HTR-8/SVneo (cell line): ENCODE measurements at places on chromosomes 2 and 18.
A peak's percentile ranks its signal among the peaks of the same experiment; 100 is the strongest.

DNA sequence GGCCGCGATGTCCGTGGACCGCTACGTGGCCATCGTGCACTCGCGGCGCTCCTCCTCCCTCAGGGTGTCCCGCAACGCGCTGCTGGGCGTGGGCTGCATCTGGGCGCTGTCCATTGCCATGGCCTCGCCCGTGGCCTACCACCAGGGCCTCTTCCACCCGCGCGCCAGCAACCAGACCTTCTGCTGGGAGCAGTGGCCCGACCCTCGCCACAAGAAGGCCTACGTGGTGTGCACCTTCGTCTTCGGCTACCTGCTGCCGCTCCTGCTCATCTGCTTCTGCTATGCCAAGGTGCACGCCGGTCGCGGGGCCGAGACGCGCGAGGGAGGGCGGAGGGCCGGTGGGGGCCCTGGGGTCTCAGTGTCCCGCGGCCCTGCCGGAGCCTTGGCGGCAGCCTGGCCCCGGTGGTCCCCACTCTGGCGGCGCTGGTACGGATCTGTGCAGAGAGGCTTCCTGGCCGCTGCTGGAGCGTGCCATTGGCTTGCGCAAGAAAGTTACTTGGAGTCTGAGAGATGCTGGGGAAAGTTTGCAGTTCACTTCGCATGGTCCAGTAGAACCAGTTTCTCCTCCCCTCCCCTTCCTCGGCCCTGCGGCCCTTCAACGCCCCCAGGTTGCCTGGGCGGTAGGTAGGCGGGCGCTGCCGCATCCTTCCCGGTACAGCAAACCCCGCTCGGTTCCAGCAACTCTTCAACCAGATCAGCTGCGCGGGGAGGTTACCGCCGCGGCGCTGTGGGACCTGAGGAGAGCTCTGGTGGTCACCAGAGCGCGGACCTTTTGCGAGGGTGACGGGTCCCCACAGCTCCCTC lies 1.5 kb downstream of the GALR1 start:
- DNase-seq: no peak

DNA sequence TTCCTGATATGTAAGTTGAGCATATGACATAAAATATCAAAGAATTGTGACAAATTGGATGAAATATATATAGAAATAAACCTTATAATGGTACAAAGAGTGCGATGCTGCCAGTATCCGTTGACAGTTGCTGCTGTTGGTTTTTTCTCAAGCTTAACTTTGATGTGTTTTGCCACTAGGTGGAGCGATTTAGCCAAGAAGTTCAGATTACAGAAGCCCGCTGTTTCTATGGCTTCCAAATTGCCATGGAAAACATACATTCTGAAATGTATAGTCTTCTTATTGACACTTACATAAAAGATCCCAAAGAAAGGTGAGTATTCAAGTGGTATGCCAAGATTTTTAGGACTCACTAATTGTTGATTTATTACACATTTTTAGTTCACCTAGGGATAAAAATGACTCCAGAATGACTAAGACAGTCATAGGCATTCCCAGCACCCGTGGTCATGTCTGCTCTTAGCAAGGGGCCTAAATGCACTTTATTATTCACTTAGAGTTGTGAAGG lies 2.1 kb downstream of the RRM2 start:
- no peak for DNase-seq

GRCh38 chr2:70752396-70752795 lies 15.6 kb downstream of the ADD2 start:
- no peak for DNase-seq

- DNase-seq: peak; percentile 53
Measured at GRCh38 chr2:28224648-28225472, 167.8 kb upstream of the FOSL2 start.

DNA sequence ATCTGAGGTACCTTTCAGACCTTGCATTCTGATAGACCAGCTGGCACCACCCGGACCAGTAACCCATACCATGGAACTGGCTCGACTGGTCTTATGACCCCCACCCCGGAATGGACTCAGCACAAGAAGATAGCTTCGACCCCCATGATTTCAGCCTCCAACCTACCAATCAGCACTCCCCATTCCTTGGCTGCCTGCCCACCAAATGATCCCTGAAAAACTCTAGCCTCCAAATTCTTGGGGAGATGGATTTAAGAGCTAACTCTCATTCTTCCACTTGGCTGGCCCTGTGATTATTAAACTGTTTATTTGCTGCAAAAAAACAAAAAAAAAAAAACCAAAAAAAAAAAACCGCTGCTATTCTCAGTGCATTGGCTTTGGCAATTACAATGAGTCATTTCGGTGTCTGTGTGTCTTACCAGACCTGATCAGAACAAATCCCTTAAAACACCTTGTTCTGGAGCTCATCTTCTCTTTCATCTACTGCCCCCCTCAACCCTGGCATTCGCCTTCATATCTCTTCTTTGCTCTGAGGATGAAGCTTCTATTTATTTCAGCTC lies 60.1 kb upstream of the KIF5C start:
- DNase-seq: no peak

- DNase-seq: peak; percentile 9
Measured at GRCh38 chr2:205763708-205764211, 81.5 kb downstream of the NRP2 start.

- DNase-seq: no peak
Measured at GRCh38 chr2:236676136-236676873, 106.7 kb downstream of the ACKR3 start.
